ENCODE measurements at places on chromosomes 12 and 14.

- DNase-seq: no peak
Observed at GRCh38 chr12:67517181-67517887, 131.2 kb upstream of the DYRK2 start.

GRCh38 chr14:104320611-104321086 is 182.3 kb downstream of the KIF26A start:
- no peak for DNase-seq

GRCh38 chr14:81464253-81465002 is 64.3 kb upstream of the STON2 start:
- DNase-seq: peak; percentile 67

DNA sequence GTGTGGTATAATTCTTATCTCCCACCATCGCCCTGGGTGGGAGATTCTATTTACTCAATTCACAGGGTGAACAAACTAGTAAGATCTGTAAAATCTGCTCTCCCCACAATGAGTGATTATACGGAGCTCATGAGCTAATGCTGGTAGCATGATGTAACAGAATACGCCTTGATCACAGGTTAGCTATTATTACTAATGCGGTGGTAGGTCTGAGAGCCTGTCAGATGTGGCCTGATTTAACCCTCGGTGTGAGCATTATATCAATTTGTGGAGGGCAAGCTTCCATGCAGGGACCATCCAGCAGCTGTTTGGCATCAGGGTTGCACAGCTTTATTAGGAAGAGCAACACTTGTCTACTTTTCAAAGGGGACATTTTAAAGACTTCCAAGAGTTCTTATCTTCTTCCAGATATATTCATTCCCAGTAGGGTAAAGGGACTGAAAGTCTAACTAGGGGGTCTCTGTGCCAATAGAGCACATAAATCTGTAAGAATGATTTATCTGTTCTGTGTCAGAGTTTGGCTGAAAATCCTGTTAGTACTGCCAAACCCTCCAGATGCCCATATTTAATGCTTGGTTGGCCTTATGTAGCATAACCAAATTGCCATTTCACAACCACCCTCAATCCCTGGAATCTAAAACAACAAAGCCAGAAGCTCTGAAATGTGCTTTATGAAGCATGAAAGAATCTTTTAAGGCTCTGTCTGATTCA is 18.7 kb downstream of the TSHR start:
- no peak for DNase-seq

- no peak for DNase-seq
Observed at GRCh38 chr14:104245723-104246122, 107.3 kb downstream of the KIF26A start.

DNA sequence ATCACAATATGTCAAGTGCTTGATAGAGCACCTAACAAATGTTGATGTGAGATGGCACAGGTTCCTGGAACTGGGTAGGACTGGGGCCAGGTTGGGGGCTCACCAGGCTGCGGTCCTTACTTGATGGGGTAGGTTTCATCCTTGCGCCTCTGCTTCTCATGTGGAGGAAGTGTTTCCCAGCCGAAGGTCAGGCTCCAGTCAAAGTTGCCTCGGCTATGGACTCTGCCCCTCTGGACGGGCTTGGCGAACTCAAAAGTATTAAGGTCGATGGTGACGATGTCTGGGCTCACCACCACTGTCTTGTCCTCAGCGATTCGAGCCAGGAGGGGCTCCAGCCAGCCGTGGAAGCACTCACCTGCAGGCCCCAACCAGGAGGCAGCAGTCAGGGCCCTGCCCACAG is 17.5 kb upstream of the CELA1 start:
- DNase-seq: no peak

- no peak for DNase-seq
Observed at GRCh38 chr12:62767946-62768345, 167.0 kb downstream of the PPM1H start.

- no peak for DNase-seq
Observed at GRCh38 chr14:60163693-60164092, 1.5 kb downstream of the DHRS7 start.

DNA sequence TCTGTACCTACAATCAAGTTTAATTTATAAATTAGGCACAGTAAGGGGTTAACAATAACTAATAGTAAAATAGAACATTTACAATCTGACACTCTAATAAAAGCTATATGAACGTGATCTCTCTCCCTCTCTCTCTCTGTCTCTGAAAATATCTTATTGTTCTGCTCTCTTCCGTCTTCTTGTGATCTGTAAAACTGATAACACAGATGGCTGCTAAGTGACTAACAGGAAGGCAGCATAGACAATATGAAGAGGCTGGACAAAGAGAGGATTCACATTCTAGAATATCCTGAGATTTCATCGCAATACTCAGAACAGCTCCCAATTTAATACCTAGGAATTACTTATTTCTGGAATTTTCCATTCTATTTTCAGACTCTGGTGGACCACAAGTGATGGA is 827.2 kb downstream of the FLRT2 start:
- DNase-seq: no peak

GRCh38 chr12:41441180-41441579 is 253.1 kb downstream of the PDZRN4 start:
- DNase-seq: no peak

- DNase-seq: no peak
Observed at GRCh38 chr14:79699206-79699605, 512.1 kb downstream of the DIO2 start.

DNA sequence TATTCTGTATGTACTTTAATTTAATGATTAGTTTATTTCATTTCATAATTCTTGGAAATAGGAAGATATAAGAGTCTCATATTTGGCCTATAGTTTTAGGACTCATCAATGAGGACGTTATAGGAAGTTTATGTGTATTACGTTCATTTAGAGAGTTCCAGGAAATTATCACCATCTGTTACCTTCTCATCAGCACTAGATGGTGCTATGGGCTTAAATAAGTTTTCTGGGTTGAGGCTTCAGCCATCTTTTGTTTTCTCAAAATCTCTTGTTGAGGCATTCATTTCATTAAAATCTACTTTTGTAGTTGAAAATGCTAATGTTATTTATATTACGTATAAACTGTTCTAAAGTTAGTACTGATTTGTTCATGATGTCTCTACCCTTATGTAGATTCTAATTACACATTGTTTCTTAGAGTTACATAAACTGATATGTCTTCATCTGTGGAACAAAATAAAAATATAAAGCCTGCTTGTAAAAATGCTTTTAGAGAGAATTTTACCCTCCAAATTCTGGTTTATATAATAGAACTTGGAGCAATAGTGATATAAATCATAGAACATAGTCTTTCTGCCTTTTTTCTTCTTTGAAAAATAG is 89.2 kb downstream of the CFAP54 start:
- DNase-seq: no peak

GRCh38 chr14:102390064-102390855 is 27.5 kb downstream of the TECPR2 start:
- no peak for DNase-seq

DNA sequence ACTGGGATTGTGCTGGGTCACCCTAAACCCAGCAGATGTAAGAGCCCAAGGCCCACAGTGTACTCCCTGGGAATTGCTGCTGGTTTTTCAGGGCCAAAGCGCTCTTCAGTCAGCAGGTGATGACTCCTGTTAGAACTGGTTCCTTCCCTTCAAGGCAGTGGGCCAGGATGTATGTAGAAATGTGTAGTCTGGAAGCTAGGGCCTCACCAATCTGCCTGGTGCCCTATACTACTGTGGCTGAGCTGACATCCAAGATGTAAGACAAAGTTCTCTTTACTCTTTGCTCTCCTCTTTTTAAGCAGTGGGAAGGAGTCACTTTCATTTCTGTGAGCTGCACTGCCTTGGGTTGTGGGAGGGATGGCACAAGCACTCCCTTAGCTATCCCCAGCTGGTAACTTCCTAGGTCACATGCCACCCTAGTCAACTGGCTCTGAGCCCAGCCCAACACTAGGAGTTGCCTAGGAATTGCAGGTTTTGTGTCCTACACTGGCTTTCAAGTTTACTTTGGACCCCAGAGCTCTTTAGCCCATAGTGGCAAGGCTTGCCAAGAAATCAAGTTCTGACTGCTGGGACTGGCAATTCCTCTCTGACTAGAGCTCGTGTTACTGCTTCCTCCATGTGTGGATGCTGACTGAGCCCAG is 249.2 kb downstream of the C12orf50 start:
- no peak for DNase-seq

- no peak for DNase-seq
Observed at GRCh38 chr14:73746520-73747378, 32.6 kb upstream of the PNMA1 start.

GRCh38 chr12:27502021-27502435 is 22.0 kb upstream of the PPFIBP1 start:
- no peak for DNase-seq

- no peak for DNase-seq
Observed at GRCh38 chr12:58930770-58931324, 10.5 kb upstream of the LRIG3 start.

DNA sequence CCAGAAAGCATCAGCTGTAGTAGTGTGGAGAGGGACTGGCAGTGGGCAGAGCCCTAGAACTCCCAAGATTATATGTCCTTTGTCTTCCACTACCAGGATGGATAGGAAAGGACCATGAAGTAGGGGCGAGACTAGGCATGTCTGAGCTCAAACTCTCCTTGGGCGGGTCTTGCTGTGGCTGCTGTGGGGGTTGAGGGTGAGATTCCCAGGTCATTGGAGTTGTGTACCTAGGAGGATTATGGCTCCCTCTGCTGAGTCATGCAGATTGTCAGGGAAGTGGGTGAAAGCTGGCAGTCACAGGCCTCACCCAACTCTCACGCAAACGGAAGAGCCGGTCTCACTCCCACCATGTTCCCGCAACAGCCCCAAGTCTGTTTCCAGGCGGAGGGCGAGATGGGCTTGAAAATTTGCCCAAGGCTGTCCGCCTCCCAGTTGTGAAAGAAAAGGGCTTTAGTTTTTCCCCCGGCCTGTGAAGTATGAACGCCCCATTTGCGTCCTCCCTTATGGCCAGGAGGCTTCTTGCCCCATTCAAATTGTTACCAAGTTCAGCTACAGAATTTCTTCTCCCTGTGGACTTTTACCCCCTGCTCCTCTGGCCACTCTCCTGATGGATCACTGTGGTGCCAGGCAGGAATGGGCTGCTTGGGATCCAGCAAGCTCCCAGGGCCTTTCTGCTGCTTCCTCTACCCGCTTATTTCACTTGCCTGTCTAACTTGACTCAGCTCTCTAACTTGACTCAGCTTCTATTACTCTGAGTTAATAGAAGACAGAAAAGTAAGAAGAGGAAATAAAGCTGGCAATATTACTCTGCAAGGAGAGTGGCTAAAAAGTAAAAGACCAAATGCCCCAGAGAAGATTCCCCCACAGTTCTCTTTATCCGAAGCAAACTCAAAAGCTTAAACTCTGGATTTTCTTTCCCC is 159.3 kb downstream of the SLC2A13 start:
- DNase-seq: no peak

GRCh38 chr14:31897581-31898186 is 179.4 kb upstream of the ARHGAP5 start:
- no peak for DNase-seq

GRCh38 chr12:58966939-58967338 is 46.6 kb upstream of the LRIG3 start:
- DNase-seq: no peak

DNA sequence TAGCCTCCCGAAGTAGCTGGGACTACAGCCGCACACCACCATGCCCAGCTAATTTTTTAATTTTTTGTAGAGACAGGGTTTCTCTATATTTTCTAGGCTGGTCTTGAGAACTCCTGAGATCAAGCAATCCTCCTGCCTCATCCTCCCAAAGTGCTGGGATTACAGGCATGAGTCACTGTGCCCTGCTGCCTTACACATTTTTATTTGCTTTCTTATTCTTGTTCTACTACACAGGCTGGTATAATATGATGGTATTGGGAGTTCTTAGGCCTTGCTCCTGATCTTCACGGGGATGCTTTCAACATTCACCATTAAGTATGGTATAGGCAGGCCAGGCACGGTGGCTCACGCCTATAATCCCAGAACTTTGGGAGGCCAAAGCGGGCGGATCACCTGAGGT is 21.2 kb downstream of the DGLUCY start:
- DNase-seq: no peak

DNA sequence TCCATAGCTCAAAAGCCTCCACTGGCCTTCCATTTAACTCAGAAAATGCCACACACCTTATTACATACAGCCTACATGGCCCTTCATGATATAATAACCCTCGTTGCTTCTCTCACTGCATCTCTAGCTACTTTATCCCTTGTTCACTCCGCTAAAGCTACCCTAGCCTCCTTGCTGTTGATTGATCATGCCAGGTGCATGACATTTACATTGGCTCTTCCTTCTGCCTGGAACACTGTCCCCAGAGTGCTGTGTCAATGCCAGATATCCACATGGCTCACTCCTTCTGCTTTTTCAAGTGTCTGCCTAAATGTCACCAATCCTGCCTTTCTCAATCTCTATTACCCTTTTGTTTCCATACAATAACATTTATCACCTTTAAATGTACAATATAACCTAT is 58.3 kb downstream of the CAND1 start:
- no peak for DNase-seq

DNA sequence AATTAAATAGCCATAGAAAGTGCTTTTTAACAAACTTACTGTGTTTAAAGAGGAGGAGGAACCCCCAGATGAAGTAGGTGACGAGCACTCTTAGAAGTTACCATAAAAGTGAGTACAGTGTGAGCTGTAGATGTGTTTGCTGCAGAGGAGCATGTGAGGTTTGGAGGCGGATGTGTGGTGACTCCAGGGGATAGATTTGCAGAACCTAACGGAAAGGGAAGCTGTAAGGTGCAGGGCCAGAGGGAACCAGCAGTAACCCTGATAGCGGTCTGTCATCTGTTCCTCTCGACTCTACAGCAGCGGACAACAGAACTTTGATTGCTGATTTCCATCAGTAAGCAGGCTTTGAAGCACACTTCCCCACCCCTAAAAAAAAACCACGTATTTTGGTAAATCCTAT is 5.2 kb downstream of the CALM1 start:
- DNase-seq: no peak

GRCh38 chr12:11015775-11016430 is 6.5 kb downstream of the TAS2R19 start:
- DNase-seq: no peak

DNA sequence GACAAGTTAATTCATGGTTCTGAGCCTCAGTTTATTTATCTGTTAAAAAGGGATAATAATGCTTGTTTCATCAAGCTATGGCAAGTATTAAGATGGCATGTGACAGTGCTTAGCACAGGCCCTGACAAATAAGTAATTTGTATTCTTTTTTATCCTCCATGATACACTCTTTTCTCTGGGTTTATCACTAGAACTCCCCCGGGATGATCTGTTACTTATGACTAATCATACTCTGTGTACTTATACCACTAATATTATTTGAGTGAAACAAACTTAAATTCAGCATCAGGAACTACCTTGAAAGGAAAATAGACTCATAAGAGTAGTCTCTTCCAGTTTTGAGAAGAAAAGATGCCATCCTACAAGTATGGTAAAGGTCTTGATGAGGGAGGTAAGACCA is 283.8 kb downstream of the PAWR start:
- DNase-seq: no peak

All from naive thymus-derived CD8-positive, alpha-beta T cell (primary cell).